ENCODE measurements at places on chromosomes 1 and 21.

- DNase-seq = no peak
These were observed 15.9 kb upstream of the OLFML3 start for GRCh38 chr1:113963281-113963906.

DNA sequence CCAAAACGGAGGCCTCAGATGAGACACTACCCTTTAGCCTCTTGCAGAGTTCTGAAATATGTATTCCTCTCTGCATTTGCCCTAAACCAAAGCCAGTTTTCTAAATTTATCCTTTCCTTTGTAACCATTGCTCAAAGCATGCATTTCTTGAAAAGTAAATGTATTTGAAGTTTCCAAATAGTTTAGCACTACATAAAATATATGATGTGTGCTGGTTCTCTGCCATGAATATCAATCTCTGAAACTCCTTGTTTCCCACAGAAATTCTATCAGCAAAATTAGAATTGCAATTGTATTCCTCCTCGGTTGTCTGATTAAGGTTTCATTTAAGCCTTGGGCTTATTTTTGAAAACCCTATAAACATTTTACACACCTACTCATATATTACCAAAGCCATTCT is 137.1 kb upstream of the SYT6 start:
- DNase-seq = no peak

- no peak for DNase-seq
These were observed 97.3 kb downstream of the LMX1A start for GRCh38 chr1:165259236-165259635.

- no peak for DNase-seq
These were observed 155.8 kb upstream of the EDN2 start for GRCh38 chr1:41640141-41640751.

GRCh38 chr21:28337315-28337714 is 655.4 kb downstream of the LTN1 start:
- DNase-seq = no peak

DNA sequence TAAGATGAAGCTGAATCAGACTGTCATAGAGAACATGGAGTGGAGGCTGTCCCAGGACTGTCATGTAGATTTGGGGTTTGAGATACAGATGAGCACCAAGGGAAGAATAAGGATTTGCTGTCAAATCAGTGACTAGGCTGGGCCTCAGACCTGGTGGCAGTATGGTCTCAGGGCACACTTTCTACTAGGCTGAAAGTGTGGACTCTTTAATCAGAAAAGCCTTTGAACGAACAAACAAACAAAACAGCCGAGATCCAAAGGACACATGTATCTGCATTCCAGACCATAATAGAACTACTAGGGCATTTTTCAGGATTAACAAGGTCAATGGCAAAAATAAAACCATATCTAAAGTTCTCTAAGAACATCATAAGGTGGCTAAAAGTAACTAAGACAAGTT is 2.9 kb downstream of the OR10J1 start:
- DNase-seq = no peak

- DNase-seq = no peak
These were observed 19.6 kb downstream of the C21orf91 start for GRCh38 chr21:17799414-17800164.

- no peak for DNase-seq
These were observed 46.3 kb downstream of the ELAPOR1 start for GRCh38 chr1:109160071-109160840.

DNA sequence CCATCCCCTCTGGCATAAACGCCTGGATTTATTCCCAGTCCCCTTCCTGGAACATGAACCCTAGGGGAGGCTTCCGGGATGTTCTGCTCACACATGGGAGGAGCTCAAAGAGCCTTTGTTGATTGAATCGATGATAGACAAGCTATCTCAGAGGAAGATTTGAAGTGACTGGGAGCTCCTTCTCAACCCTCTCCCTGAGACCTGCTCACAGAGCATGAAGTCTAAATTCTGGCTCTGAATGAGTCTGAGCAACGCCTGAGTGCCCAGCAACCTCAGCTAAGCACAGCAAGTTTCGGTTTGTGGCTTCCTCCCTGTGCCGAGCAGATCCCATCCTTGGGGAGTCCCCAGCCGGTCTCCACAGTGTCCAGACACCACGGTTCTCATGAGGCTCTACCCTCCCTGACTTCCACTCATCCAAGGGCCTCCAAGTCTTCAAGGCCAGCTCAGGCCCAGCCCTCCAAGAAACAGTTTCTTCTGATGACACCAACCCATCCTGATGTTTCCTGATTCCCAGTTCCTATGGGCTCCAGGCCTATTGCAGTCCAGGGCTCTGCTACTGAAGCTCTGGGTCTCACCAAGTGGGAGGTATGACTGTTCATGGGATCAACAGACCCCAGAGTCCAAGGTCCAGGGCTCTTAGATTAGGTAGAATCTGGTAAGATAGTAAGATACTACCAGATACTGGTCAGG is 190.8 kb downstream of the DYRK1A start:
- DNase-seq = no peak
